ENCODE measurements at places on chromosomes 11 and 22.

GRCh38 chr11:31326470-31327148, 42.9 kb downstream of the DCDC1 start:
- no peak for DNase-seq

GRCh38 chr11:58866788-58867187, 22.3 kb upstream of the GLYATL2 start:
- DNase-seq: no peak

- no peak for DNase-seq
These were observed 1.0 kb upstream of the FKBP2 start for GRCh38 chr11:64239662-64240434.

- DNase-seq: no peak
These were observed 16.1 kb downstream of the MICAL2 start for GRCh38 chr11:12126344-12127019.

Measured in Panc1 (cell line).